ENCODE measurements at places on chromosomes 4 and X.

GRCh38 chr4:186027405-186027804 is 41.6 kb upstream of the TLR3 start:
- DNase-seq: no peak

DNA sequence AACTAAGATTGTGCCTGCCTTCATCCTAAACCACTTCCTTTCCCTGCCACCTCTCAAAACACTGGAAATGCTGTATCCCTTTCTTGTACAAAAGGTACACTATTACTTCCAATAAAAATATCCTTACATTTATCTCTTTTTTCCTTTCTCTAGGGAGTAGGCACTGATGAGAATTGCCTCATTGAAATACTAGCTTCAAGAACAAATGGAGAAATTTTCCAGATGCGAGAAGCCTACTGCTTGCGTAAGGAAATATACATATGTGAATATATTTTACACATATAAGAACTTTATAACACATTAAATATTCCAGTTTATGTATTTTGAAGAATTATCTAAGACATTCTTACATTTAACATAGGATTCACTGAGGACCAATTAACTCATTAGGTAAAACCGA is 71.7 kb downstream of the ANXA10 start:
- no peak for DNase-seq

- DNase-seq: no peak
Observed at GRCh38 chrX:23332888-23333821, 1.5 kb upstream of the PTCHD1 start.

- peak; percentile 40 for DNase-seq
Observed at GRCh38 chrX:15301924-15302323, 13.5 kb downstream of the ASB11 start.

- no peak for DNase-seq
Observed at GRCh38 chr4:6609415-6610079, 30.9 kb upstream of the MRFAP1 start.

- DNase-seq: no peak
Observed at GRCh38 chr4:171715973-171716372, 97.2 kb upstream of the GALNTL6 start.

DNA sequence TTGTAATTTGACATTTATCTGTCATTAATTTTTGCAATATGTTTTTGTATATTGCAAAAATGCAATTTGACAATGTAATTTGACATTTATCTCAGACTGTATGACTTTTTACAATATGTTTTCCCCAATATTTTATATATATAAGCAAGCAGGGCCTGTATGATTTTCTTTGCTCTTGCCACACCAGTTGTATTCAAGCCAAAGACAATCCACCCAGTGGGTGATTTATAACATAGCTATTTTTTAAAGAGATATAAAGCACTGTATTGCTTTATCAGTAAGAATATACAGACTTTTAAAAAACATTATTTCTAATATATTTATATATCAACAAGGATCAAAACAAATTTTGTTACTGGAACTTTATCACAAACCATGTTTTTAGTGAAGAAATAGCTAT is 47.3 kb downstream of the SLIT2 start:
- no peak for DNase-seq

DNA sequence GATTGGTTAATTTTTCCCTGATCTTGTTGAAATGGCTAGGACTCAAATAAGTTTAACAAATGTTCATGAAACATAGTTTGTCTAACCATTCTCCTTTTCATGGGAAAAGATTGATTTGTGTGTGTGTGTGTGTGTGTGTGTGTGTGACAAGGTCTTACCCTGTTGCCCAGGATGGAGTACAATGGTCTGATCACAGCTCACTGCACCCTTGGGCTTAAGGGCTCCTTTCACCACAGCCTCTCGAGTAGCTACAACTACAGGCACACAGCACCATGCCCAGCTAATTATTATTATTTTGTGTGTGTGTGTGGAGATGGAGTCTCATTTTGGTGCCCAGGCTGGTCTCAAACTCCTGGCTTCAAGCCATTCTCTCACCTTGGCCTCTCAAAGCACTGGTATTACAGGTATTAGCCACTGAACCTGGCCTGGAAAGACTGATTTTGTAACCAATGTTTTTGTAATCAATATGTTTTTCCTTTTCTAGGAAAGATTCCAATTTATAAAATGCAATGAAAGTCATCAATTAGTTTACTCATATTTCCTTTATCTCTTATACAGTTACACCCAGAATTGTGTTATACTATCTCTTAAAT is 139.3 kb downstream of the CPE start:
- no peak for DNase-seq

DNA sequence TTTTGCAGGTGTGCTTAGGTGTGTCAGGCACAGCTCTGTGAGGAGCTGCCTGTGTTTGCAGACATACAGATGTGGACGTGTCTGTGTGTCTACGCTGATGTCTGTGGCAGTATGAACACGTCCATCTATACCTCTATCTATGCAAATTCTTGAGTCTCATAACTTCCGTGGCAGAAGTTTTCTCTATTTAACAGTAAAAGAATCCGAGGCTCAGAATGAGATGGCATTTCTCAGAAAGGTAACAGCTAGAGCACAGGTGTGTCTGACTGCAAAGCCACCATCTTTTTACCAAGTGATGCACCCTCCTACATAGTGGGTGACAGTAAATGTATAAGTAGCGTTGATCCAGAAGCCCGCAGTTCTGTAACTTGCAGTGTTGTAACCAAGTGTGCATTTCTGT is 39.9 kb upstream of the CYP4V2 start:
- DNase-seq: no peak

DNA sequence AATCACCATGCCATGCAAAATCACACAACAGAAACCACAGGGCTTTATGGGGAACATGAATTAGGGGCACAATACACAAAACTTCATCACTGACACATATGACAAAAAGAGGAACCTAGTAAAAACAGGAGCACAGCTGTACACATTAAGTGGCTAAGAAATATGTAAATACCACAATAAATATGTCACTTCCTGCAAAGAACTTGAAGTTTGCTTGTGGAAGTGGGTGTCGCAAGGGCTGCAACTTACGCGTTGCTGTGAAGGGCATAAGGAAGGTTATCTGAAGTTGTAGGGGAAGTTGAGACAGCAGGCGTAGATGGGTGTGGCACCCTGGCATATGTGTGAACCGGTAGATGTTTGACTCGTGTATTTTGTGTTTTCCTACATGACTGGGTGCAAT is 42.4 kb downstream of the CLCN4 start:
- peak; percentile 50 for DNase-seq

DNA sequence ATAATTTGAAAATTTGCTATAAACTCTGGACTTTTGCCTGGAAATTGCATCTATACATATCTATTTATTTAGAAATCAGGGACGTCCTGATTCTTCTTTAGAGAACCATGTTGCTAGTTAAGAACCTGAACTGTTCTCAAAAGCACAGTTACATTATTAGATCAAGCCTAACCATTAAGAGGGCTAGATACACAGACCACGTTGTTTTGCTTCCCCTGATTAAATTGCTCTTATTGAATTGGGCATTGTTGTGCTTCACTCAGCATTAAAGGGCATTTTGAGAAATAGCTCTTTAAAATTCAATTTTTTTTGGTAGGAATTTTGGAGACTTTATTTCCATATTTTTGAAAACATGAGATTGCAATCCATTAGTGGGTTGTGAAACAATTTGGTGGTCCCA is 44.4 kb downstream of the FIP1L1 start:
- no peak for DNase-seq

DNA sequence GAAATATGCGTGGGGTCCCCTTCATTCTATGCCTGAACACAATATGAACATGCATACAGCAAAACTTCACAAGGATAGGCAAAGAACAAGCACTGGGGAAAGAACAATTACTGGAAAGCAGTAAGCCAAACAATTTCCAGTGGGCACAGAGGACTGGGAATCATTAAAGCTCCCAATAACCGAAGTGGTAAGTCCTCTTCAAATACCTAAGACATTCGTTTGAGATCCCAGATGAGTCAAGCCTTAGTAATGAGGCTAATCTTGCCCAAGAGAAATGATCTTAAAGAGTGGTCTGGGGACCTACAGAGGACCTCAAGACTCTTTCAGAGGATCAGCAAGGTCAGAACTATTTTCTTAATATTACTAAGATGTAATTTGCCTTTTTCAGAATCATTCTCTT is 28.6 kb downstream of the ANAPC10 start:
- DNase-seq: peak; percentile 62

Measured in AG10803 (cell line).